ENCODE measurements at places on chromosomes 7 and 10.

DNA sequence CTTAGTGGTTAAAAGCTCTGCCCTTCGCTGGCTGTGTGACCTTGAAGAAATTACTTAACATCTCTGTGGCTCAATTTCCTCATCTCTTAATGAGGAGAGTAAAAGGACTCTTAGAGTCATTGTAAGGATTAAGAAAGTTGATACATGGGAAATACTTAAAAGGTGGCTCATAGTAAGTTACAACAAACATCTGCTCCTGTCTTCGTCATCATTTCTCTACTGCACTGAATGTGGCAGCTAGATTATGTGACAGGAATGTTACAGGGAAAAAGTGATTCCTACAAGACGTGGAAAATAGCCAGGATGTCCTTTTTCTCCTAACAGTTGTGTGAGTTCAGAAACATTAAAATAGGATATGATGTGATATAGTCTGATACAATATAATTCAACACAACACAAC is 184.7 kb downstream of the FRMD4A start:
- DNase-seq, result no peak

DNA sequence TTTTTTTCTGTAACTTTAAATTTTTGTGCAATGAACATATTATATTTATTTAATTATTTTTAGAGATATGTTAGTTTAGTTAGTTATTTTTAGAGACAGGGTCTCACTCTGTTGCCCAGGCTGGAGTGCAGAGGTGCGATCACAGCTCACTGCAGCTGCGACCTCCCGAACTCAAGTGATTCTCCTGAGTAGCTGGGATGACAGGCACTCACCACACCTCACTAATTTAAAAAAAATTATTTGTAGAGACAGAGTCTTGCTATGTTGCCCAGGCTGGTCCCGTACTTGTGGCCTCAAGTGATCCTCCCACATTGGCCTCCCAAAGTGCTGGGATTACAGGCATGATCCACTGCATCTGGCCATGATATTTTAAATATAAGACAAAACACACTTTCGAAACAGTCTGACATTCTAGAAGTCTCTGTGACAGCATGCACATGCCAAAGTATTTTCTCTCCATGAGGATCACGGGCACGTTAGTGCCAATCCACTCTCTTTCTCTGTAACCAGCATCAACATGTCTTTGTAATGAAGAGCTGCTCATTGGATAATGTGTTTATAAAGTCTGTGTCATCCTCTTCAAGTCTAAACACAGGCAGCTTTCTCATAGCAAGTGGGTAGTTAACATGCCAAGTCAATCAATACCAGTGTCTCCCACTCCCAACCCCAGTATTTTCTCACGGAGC is 137.4 kb downstream of the GLI3 start:
- DNase-seq, result no peak

DNA sequence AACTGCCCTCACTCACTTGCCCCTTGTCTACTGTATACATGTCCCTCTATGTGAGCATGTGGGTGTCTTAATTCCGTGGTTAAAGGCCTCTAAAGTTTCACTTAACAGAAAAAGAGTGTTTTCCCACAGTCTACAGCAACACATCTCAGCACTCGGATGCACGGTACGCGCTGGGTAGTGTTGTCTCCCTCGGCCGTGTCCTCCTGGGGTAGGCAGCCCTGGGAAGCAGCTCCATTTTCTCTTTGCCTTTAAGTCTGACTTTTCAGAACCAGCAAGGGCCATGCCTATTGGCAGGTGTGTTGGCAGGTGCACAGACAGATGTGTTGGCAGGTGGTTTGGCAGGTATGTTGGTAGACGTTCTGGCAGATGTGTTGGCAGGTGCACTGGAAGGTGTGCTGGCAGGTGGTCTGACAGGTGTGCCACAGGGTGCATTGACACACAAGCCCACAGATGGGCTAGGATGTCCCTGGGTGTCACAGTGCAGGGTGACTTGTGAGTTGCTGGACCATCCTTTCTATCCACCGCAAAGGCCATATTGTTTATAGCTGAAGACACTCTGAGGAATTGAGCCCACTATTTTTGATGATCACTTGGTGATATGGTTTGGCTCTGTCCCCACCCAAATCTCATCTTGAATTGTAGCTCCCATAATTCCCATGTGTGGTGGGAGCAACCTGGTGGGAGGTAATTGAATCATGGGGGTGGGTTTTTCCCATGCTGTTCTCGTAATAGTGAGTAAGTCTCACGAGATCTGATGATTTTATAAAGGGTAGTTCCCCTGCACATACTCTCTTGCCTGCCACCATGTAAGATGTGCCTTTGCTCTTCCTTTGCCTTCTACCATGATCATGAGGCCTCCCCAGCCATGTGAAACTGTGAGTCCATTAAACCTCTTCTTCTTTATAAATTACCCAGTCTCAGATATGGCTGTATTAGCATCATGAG is 296.9 kb downstream of the TNS3 start:
- DNase-seq, result no peak

GRCh38 chr7:120998520-120998919 is 10.0 kb downstream of the CPED1 start:
- no peak for DNase-seq

DNA sequence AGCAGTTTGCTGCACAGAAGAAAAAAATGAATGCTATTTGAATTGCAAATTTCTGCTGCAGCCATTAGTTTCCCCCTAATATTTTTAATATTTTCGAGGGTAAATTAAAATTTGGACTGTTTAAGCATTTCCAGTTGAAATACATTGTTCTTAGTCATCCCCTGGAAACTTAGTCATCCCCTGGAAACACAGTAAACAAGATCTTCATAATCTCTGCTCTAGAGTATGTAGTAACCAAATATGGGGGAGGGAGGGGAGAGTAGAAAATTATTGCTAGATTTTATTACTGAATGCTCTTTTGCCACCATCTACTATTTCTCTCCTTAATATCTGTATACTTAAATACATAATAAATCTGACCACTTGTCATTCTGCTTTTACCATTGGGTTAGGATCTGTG is 1053.3 kb downstream of the SORCS1 start:
- DNase-seq, result no peak

- DNase-seq, result no peak
Measured at GRCh38 chr7:18771834-18772566, 276.5 kb downstream of the HDAC9 start.

DNA sequence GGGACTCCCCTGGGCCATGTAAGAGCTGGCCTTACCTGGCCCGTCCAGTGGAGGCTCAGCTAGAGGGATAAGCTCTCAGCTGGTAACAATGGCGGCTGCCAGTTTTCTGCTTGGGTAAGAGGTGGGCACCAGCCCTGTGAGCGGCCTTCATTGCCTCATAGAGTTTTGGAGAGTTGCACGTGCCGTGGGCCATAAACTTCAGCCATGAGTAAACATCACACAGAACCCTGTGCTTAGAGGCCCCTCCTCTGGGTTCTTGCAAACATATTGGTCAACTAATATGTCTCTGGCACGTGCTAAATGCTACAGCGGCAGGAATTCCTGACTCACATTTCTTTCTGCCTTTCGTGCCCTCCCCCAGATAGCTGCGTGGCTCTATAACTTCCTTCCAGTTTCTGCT is 103.9 kb upstream of the LEP start:
- no peak for DNase-seq

All from activated naive CD4-positive, alpha-beta T cell treated with anti-CD3 and anti-CD28 coated beads, Interleukin-2, amount 10 ng/mL, durations not matched to agents 7 days and 5 days (primary cell).